ENCODE measurements at places on chromosomes 7 and 10.

DNA sequence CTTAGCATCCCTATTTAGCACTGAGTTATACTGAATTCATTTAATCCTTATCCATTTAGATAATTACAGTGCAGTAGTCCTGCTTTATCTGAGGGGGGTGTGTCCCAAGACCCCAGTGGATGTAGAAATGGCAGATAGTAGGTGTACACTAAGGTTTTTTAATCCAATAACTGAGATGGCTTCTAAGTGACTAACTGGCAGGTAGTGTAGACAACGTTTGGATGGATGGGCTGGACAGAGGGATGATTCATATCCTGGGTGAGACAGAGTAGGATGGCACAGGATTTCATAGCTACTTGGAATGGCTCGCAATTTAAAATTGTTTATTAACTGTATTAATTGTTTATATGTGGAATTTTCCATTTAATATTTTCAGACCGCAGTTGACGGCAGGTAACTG lies 295.6 kb downstream of the CCDC3 start:
- no peak for DNase-seq

- DNase-seq: no peak
Measured at GRCh38 chr10:132504501-132505272, 32.9 kb upstream of the INPP5A start.

- DNase-seq: peak; percentile 74
Measured at GRCh38 chr10:35079763-35080162, 10.4 kb downstream of the CUL2 start.

GRCh38 chr10:10092581-10092980 lies 925.1 kb upstream of the CELF2 start:
- DNase-seq: peak; percentile 8

DNA sequence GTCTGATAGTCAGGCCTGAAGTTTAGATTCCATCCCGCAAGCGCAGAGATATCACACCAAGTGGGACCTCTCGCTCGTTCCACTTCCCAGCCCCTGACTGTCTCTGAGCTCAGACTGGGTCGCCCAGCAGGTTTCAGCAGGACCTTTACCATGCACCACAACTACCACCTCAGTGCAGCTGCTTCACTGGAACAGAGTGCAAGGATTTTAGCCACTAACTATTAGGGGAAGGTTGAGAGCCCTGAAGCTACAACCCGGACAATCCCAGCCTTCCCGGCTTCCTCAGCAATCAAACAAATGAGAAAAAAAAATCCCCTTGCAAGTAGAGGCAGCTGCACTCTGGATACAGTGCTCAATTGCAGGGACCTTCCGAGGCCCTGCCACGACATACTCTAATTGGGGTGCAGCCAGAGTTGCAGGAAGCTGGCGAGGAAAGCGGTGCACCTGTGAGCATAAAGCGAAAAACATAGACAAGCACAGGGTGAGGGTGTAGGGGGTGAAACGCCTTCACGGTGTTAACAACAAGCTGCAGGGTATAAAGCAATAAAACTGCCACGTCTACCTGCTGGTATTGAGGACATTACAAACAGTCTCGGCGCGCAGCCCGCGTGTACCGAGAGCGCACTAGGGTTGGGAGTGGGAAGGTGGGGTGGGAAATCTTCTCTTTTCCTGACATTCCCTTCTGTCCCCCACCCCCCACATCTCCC lies 2.6 kb upstream of the DLX6 start:
- no peak for DNase-seq

- no peak for DNase-seq
Measured at GRCh38 chr7:94405506-94405905, 10.8 kb downstream of the COL1A2 start.

- peak; percentile 79 for DNase-seq
Measured at GRCh38 chr7:151759591-151760042, 117.3 kb downstream of the PRKAG2 start.

GRCh38 chr7:118793582-118793981 lies 569.1 kb downstream of the ANKRD7 start:
- no peak for DNase-seq

GRCh38 chr10:93032105-93032808 lies 28.3 kb upstream of the CYP26C1 start:
- no peak for DNase-seq

DNA sequence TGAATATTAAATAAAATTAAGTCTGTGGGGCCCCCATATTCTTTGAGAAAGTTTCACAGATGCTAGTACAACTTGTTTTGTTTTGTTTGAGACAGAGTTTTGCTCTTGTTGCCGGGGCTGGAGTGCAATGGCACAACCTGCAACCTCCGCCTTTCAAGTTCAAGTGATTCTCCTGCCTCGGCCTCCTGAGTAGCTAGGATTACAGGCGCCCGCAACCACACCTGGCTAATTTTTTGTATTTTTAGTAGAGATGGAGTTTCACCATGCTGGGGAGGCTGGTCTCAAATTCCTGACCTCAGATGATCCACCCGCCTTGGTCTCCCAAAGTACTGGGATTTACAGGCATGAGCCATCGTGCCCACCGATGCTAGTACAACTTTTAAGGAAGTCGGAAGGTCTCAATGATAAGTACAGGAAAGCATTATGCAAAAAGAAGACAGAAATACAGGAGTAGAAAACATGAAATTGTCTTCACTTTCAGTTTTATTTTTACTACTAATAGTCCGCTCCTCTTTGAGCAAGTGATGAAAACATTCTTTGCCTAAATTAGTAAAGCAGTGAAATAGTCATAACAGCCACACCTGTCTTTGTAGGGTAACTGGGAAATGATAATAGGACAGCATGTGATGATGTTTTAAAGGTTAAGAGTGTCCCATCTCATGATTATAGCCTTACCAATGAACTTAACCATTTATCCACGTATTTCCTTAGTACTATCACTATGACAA lies 147.5 kb downstream of the SEMA3D start:
- no peak for DNase-seq

GRCh38 chr7:117565226-117565625 lies 85.4 kb downstream of the CFTR start:
- DNase-seq: no peak

DNA sequence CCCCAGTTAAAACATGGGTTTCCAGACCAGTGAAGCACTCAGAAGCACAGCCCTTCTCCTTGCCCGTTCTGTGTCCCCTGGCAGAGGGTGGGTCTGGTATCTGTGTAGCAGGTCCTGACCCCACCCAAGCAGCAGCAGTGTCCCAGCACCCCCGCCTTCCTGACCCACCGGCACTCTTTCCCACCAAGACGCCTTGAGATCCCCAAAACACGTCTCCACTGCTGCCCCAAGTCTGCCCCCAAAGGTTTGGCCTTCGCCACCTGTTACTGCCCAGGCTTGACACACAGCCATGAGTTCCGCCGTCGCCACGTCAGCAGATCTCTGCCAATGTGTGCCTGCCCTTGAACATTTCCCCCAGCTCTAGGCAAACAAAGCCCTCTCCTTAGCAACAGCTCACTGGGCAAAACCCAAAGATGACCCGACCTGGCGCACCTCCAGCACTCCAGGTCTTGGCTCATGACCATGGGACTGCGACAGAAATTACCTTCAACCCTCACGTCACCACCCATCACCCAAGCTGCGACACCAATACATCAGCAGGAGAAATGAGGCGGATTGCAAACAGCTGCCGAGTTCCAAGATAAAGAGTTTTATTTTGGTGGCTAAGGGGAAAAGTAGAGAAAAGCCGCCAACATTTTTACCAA lies 75.6 kb downstream of the CTBP2 start:
- peak; percentile 45 for DNase-seq

GRCh38 chr10:8637640-8638039 lies 583.2 kb downstream of the GATA3 start:
- DNase-seq: no peak

DNA sequence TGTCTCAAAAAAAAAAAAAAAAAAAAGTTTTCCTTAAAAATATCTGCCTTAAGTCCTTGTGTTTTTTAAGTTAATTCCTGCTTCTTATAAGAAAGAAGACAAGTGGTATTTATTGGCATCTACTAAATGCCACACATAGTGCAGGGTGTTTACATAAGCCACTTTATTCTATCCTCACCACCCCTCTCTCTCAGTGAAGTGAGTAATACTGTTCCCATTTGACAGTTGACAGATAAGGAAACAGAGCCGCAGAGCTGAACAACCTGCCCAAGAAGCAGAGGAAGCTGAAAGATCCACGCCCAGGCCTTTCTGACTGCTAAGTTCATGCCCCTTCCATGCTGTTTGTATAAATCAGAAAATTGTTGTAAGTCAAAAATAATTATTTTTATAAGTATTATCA lies 54.1 kb downstream of the ABLIM1 start:
- DNase-seq: no peak

DNA sequence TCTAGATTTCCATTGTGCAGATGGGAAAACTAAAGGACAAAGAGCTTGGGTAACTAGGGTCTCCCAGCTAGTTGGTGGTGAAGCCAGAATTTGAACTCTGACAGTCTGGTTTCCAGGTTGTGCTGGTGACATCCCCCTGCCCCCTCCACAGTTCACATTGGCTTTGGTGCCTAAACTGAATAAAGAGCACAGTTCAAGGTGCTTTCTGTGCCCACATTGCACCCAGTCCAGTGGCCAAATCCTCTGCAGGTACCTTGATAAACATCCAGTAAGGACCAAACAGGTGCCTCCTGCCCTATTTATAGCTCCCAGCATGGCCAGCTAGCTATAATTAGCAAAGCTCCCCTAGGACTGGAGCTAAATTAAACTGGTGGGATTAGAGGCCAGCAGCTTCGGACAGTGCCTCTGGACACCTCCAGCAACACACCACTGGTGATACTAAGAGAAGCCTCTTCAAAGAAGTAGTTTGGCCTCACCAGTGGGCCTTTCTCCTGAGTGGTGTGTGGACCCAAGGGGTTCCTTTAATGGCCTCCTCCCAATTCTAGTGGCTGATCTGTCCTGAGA lies 59.9 kb downstream of the KCNMA1 start:
- no peak for DNase-seq

DNA sequence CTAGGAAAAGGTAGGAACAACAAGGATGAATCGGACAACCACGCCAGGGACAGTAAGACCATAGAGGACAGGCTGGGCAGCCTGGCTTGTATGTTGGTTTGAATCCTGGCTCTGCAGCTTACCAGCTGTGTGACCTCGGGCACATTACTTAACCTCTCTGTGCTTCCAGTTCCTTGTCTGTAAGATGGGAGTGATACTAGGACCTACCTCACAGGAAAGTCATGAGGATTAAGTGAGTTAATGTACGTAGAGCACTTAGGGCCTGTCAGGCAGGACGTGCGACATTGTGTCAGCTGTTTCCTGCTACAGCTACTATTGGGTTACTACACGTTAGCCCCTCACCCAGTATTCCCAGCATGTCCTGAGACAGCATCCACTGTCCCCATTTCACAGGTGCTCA lies 32.1 kb downstream of the PLAC9 start:
- no peak for DNase-seq

DNA sequence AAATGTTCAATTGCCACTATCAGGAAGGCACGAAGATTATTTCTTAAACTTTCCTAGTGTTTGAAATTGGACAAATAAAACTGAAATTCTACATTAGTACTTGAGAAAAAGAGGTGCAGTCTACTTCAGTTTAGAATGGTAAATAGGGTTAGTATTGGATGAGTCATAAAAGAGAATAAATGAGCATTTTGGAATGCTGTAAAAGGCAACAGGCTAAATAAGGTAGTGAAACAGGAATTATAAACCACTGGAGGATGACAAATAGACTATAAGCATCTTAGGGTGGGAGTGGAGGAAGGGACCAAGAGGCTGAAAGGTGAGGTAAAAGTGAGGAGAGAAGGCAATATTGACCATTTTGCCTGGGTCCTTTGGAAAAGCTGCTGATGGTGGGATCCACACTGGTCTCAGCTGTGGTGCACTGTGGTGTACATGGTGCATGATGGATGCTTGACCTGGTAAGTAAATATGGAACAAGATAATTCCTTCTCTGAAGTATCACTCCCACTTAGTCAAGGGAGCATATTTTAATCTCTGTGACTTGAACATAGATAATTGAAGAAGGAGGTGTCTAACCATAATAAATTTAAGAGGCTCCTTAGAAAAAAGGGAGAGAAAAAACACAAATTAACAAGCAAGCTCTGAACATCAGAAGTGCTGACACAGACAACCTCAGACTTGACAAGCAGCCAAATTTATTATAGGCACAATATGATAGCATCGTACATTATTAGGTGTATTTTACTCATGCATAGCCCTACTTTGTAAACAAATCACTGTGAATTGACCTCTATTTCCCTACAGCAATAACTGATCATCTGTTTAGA lies 76.4 kb upstream of the SCIN start:
- DNase-seq: no peak

GRCh38 chr7:91347290-91347689 lies 83.1 kb downstream of the FZD1 start:
- DNase-seq: no peak

- no peak for DNase-seq
Measured at GRCh38 chr10:116720668-116721546, 21.5 kb downstream of the HSPA12A start.

DNA sequence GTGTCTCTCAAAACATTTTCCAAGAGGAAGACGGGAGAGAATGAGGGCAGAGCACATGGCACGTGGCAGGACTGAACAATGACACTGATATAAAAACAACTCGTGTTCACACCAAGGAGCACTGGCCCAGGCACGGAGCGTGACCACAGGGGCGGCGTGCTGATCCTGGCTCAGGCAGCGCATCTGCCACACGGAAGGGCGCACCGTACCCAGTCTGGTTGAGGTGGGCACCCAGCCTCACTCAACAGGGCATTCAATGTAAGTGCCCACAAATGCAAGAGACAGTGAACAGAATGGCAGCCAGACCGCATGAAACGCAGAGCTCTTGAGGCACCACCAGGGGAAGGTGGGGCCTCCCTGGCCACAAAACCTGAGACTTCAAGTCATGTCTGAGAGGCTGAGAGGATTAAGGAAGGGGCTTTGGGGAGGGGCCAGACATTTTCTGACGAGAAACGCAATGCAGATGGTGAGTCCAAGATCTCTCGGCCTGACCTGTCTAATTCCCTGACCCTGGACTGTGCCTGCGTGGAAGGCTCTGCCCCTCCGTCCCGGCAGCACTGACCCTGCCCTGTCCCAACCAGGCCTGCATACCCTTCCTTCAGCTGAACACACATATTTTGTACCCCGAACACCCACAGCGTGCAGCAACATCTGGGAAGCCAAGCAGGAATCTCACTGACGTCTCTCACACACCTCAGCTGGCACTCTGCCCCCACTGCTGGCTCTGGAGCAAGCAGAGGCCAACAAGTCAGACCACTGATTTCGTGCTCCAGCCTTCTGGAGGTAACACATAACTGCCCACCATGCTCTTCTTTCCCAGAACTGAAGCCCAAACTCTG lies 35.5 kb downstream of the VOPP1 start:
- no peak for DNase-seq

GRCh38 chr7:36185756-36186155 lies 32.7 kb downstream of the EEPD1 start:
- peak; percentile 18 for DNase-seq

- DNase-seq: no peak
Measured at GRCh38 chr7:132333301-132333700, 243.0 kb downstream of the PLXNA4 start.

- no peak for DNase-seq
Measured at GRCh38 chr10:112353046-112353445, 20.9 kb upstream of the ACSL5 start.

- DNase-seq: peak; percentile 92
Measured at GRCh38 chr7:100655908-100656674, at the start of gene ACTL6B. TSS of gene ACTL6B (minus strand) at chr7:100656448. CDS start at chr7:100656354, 94 bp downstream.
